ENCODE measurements at places on chromosomes 2 and 18. TPM values are rescaled to one million over a fixed set of nuclear protein-coding genes. Genes with fewer than 3 reads are reported as not detected.

CRACDL gene
- total RNA-seq: 4.7 TPM

GNAL gene
- total RNA-seq: 19.5 TPM

UNC80 gene
- total RNA-seq: 0.11 TPM

IL36RN gene
- not detected for total RNA-seq

NXPH2 gene
- not detected for total RNA-seq

ALPI gene
- not detected for total RNA-seq

ANKRD30B gene
- total RNA-seq: not detected

SNORC gene
- total RNA-seq: 0.75 TPM

CFC1 gene
- total RNA-seq: not detected

Data from esophagus muscularis mucosa (tissue), 4 donors.